ENCODE measurements at places on chromosomes 2 and 18.

DNA sequence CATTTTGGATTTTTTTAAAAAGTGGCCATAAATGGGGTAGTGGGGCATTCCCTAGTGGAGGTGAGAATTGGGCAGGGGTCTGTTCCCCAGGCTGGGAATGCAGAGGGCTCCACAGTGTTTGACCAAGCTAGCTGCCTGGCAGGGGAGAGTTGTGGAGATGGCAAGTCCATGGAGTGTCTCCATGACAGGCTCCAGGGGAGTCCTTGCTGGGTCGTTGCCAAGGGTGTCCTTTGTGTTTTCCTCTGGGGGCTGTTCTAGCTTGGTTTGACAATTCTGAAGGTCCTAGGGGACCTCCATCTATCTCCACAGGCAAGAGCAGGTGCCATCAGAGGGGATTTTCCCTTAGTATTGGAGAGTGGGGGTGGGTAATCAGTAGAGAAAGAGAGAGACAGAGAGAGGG lies 265.3 kb downstream of the DYSF start:
- no peak for DNase-seq

GRCh38 chr18:13007248-13007560 lies 16.0 kb downstream of the CEP192 start:
- DNase-seq, result no peak

GRCh38 chr2:72148003-72148836 lies 558 bp upstream of the CYP26B1 start:
- DNase-seq, result no peak

- DNase-seq, result no peak
Observed at GRCh38 chr2:95023222-95023597, 2.3 kb upstream of the MAL start.

DNA sequence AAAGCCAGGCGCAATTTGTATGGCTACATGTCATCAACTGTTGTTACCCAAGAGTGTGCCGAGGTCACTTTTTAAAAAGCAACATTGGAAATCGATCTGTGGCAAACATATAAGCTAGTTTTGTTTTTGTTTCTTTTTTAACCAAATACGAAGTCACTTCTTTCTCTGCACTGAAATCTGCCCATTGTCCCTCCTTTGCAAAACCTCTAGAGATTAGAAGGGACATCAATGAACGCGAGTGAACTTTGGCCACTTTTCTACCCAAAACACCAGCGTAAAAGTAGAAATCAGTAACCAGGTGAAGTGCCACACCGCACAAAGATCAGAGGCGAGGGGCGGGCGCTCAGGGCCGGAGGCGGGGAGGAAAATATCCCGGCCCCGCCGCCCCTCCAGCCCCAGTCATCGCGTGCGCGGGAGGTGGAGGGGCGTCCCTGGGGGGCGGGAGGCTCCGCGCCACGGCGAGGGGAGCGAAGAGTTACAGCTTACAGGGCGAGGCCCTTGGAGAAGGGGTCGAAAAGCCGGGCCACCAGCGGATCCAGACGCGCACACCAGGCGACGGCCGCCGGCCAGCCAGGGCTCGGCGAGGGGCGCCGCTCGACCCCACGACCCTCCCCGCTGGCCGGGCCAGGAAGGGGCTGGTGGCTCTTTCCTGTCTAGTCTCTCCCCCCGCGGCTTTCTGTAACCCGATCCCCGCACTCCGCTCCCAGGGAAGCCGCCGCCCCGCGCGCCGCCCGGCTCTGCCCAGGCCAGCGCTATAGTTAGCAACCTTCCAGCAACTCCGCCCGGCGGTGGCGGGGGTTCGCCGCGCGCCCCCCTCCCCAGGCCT lies 993 bp downstream of the RBMS1 start:
- DNase-seq, result peak; percentile 69

DNA sequence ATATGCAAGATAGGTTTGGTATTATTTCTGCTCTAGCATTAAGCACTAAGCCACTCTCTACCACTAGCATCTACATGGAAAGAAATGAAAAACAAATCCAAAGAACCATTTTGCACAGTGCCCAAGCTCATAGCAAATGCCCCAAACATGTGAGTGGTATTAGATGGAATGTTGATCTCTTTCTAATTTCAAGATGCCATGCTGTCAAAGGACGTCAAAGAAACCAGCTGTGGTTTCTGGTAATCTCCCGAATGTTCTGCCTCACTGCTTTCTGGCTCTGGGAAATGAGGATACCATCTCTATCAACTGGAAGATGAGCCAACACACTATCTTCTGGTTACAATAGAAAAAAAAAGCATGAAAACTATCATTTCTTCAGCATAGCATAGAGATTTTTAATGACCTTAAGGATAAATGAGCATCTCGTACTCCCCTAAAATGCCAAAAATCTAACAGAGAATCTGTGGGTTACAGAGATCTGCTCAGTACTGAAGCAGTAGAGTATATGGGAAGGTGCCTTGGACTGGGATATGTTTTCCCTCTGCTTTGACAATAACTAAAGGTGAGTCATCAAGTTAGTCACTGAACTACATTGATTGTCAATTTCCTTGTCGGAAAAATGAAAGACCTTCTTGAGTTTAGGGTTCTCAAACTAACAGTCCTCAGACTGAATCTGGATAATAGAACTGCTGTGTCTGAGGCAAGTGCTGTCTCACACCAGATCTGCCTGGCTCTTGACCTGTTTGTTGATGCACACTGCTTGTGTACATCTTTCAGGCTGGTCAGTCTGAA lies 244.8 kb upstream of the NCKAP5 start:
- DNase-seq, result no peak

DNA sequence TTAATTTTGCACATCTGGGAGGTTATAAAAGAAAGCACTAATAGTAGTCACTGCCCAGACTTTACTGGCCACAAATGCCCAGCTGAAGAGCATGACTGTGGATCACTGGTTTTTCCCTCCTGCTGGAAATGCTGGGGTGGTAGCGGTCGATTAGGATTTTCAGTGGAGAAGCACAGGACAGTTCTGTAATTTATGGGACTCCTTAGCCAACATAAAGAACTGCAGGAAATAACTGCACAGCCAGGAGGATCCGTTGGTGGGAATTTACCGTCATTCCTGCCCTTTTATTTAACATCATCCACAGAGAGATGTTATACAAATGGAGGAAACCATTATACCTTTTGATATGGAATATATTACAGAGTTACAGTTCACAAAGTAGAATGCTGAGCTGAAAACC lies 61.5 kb downstream of the TNFRSF11A start:
- DNase-seq, result no peak

DNA sequence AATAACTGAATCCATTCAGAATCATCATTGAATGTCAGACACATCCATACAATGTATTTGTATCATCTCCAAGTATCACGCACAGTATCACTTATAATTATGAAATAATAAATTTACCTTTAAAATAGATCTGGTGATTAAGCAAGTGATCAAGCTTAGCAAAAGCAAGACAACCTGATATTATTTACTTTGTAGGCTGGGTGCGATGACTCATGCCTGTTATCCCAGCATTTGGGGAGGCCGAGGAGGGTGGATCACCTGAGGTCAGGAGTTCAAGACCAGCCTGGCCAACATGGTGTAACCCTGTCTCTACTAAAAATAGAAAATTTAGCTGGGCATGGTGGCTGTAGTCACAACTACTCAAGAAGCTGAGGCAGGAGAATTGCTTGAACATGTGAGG lies 421.0 kb upstream of the NETO1 start:
- DNase-seq, result no peak

GRCh38 chr18:6876641-6877041 lies 147.1 kb downstream of the ARHGAP28 start:
- peak; percentile 38 for DNase-seq

DNA sequence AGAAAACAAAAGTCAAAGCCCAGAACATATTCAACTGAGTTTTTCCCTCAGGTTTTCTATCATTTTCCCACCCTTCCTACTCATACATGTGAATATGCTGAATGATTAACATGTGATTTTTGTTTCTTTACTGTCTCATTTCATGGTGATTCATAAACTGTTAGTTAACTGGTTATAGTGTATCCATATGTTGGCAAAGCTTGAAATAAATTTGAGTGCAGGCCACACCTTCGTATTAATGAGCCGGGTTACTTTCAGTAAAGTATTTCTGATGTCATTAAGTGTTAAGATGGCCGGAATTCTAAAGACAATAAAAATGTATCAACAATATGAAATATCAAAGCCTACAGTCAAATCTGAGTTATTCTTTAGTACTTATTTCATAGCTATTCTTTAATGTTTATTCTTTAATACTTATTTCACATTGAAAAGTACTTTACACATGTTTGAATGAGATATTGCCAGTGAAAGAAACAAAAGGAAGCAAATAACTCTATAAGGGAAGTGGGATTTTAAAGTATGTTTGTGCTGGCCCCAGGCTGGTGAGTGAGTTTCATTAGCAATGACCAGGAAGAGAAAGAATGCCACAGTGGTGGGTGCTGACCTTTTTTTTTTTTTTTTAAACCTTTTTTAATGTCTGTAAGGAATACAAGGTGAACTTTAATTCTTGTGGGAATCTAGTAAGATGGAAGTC lies 178.6 kb downstream of the NEDD4L start:
- no peak for DNase-seq

GRCh38 chr18:41113885-41114482 lies 841.0 kb upstream of the PIK3C3 start:
- DNase-seq, result peak; percentile 12

- DNase-seq, result no peak
Observed at GRCh38 chr18:59453468-59453961, 94.5 kb upstream of the LMAN1 start.

- no peak for DNase-seq
Observed at GRCh38 chr2:207129821-207130220, 35.9 kb downstream of the KLF7 start.

- peak; percentile 29 for DNase-seq
Observed at GRCh38 chr2:57516698-57517340, 529.8 kb upstream of the VRK2 start.

- no peak for DNase-seq
Observed at GRCh38 chr18:2535419-2535910, 35.8 kb downstream of the METTL4 start.

DNA sequence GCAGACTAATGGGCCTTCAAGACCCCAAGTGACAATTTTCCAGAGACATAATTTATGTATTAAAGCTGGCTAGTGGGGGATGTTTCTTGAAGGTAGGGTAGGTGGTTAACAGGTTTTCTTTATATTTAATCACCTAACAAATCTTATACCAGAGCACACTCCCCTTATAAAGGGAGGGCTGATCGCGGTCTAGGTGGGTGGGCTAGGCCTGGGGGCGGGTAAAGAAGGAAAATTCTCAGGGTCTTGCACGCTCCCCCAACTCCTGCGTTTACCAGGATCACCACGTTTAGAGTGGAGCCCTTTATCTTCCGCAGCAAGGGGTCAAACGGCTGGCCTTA lies 19.9 kb upstream of the CXXC1 start:
- no peak for DNase-seq

DNA sequence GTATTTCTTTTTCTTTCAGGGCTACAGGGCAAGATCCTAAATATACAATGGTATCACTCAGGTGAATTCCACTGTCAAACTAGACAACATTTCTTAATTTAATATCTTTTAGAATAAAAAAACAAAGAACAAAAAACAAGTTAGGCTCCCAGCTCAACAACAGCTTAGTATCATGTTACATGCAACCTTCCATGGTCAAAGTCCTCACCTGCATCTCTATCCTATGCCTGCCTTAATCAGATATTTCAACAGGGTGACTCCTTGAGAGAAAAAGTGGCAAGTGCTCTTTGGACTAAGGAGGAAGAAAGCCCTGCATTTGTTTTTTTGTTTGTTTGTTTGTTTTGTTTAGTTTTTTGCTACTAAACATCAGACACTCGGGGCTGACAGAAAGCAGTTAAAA lies 50.2 kb downstream of the WDFY1 start:
- no peak for DNase-seq

GRCh38 chr18:48123324-48123723 lies 192.9 kb upstream of the SMAD2 start:
- no peak for DNase-seq

- no peak for DNase-seq
Observed at GRCh38 chr2:40271094-40271493, 180.8 kb downstream of the SLC8A1 start.

- no peak for DNase-seq
Observed at GRCh38 chr2:30221531-30221930, 9.8 kb upstream of the LBH start.

DNA sequence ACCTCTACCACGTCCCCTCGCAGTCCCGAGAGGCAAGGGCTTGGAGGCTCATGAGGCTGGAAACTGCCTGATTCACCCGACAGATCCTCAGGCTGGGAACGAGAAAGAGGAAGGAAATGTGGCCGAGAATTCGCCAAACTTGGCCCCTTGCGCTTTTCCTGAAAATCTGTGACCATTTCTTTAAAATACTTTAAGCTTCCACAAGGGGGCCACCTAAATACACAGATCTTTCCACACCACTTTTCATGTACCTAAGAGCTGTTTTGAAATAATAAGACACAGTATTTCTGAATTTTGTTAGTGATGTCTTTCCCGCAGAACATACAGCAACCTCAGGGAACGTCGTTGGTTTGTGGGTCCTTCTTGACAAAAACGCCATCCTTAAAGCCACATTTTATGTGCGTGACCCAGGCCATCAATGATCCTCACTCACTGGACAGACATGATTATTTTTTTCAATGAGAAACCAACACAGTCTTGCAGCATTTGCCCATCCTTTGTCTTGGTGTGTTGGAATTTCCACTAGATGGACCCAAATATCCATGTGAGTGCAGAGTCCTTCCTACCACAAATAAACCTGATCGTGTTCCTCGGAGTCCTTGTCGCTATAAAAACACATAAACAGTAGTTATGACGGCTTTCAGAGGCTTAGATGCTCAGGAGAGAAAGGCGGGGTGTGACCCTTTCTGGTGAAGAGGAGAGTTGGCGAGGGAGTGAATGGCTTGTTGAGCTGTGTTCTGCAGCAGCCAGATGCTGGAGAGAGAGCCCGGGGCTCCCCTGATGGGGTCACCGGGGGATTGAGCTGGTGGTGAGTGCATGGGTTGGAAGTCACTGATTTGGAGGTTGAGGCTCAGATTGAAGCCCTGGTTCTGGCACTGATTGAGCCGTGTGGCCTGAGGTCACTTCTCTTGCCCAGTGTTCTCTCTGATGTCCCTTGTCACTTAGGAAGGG lies 25.0 kb downstream of the DCDC2C start:
- DNase-seq, result peak; percentile 39

DNA sequence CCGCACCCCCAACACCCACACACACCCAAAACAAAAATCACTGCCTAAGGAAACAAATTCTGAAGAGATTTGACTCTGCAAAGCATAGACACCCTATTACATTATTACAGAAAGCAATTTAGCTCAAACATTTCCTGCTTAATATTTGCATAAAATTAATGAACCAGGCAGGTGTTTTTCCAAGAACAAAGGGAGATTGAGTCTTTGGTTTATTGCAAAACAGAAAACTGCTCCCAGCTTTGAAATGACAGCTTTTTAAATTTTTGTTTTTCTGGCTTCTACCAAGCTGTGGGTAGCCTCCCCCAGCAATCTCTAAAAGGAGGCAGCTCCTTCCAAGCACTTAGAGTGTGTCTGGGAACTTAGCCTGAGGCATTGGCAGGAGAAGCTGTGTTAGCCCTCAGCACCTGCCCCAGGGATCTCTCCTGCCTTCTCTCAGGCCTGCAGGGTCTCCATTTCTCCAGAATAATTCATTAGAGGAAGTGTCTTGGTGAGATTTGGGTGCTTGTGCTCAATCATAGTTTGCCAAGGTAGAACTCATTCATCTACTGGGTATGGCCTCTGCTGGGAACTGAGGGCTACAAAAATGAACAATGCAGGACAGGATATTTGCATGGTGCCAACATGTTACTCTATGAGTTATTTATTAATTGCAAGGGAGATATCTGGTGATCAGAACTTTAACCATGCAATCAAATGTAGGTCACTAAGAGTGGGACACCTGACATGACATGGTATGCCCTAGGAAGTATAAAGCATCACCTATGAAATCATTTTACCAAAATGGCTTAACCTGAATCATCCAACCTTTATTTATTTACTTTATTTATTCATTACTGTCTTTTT lies 58.7 kb downstream of the B3GNT2 start:
- no peak for DNase-seq
